ENCODE measurements at places on chromosomes 2 and 18.

DNA sequence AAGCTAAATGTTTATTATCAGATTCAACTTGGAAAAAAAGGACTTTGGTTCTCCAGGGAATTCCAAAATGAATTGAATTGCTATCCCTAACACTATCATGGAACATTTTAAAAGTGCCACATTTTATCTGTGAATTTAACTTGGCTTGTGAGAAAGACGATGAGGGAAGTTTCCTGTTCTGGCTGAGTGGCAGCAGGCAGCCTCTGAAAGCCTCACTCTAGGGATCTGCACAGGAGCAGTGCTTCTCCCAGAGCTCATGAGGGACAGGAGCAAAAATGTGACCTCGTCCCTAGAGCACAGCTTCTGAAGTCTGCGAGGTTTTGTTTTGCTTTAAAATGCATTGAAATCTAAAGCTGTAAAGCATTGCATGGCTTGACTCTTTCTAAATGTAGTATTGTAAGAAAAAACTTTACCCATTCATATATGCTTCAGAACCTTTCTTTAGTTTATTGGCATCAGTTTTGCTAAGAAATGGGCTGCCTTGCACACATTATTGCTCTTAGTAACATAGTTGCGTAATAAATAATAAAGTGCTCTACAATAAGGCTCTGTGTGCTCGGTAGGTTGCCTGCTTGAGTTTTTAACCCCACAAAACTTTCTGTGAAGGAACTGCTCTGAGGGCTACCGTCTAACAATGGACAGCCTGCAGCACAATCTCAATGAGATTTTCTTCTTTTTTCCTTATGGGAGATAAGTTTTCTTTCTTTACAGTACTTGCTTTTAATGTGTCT is 136.2 kb upstream of the CDCA7 start:
- DNase-seq, result no peak

- DNase-seq, result no peak
These were observed 99.6 kb downstream of the KCTD1 start for GRCh38 chr18:26448714-26449159.

- no peak for DNase-seq
These were observed 10.5 kb downstream of the SLC66A2 start for GRCh38 chr18:79940814-79941472.

DNA sequence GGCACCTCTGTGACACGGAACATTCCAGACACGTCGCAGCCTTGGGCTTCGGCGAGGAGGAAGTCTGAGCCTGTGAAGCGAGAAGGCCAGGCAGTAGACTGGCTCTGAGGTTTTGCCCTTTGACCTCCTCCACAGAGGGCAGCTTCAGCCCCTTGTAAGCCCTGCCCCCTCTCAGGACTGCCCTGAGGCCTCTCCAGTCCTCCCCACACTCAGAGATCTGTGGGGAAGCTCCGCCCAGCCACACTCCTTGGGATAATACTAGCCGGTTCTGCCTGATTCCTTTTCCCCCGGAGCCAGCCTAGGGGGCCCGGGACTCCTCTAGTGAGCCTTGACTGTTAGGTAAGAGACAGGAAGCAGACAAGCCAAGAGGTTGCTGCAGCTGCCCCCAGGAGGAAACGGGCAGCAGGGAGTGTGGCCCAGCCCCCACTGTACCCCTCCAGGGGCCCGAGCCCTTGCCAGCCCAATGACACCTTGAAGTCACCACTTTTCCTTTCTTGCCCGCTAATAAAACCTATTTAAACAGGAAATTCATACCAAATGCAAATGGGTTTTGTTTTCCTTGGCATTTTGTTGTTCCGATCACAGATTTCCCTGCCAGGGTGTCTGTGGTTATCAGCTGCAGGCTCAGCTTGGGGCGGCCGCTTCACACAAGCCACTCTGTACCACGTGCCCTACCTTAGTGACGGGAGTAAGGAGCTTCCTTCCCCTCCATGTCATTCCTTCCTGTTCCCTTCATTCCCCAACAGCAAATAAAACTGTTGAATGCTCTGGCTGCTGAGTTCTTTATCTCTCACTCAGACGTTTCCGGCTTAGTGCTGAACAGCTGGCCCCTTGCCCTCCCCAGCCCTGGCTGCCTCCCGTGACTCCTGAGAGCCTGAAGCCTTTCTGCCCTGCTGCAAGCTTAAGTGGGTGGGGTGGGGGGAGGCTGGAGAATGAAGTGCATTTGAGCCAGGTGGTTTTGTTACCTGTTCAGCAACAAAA is 124.7 kb downstream of the CABLES1 start:
- DNase-seq, result peak; percentile 29

GRCh38 chr2:95292623-95293260 is 4.4 kb upstream of the KCNIP3 start:
- no peak for DNase-seq
